Cortex of kidney (tissue), 1 donor: ENCODE measurements at places on chromosomes 2 and 18.

DNA sequence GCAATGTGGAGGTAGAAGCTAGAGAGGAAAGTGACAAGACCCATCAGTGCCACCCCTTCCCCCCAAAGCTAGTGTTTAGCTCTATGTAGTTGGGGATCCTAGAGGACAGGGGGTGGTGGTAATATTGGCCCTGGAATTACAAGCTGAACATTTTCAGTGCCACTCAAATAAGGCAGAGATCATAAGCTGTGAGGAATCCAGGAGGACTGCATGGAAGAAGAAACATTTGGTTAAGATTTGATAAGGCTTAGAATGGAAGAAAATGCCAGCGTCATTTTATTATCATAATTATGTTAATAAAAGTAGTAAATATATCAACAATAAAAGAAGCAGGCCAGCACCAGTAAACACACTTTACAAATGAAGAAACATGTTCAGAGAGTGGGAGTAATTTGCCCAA lies 33.7 kb downstream of the KCNK3 start:
- DNase-seq, result no peak

DNA sequence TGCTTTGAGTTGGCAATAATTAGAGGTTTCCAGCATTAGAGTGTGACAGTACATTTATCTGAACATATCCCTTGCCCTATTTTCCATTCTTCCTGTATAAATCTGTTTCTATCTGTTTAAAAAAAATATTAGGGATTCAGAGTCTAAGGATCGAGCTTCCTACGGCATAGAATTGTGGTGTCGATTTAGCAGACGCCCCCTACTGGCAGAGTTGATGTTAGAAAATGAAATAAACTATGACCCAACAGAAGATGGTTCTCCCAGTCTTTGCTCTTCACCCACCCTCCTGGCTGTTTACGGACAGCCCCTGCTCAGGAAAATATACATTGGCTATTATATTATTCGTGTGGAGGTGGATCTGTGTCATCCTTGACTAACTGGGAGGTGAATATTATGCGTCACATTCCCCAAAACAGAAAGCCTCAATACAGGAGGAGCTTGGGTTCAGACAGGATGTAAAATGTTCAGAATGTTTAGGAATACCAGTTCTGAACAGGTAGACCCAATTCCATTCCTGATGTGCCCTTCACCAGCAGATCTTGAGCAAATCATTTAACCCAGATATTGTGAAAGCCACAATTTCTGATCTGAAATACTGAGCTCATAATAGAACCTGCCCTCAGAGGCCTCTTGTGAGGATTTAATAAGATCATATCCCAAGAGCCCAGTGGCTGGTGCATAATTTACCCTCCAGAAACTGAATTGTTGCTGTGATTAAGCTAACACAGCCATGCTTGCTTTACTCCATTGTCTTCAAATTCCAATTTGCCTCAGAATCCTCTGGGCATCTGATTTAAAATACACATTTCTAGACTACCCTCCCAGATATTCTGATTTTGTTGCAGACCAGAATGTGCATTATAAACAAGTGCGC lies 10.8 kb upstream of the ERMN start:
- no peak for DNase-seq

- no peak for DNase-seq
Observed at GRCh38 chr2:30691948-30692828, 115.1 kb downstream of the CAPN13 start.

GRCh38 chr2:392926-393280 lies 105.0 kb upstream of the ALKAL2 start:
- DNase-seq, result no peak

GRCh38 chr18:48152549-48152948 lies 222.1 kb upstream of the SMAD2 start:
- DNase-seq, result no peak

DNA sequence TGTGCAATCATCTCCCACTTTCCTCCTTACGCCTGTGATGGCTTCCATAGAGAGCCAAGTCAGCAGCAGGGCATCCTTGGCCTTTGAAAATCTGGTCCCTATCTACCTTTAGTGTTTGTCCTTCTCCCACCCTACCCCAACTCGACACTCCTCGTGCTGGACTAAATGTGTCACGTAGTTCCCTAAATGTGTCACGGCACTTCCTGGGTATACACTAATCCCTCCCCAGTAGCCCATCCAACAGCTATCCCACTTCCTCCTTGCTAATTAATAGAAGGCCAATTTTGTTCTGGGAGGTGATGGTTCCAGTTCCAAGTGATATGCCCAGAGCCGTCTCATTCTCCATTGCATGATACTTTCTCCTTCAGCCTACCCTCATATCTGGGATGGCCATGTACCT lies 36.5 kb upstream of the ZFP36L2 start:
- no peak for DNase-seq

- DNase-seq, result no peak
Observed at GRCh38 chr2:69933839-69934613, 19.1 kb downstream of the MXD1 start.

GRCh38 chr2:143357966-143358365 lies 228.7 kb downstream of the ARHGAP15 start:
- no peak for DNase-seq

GRCh38 chr2:178244777-178245176 lies 50.5 kb downstream of the OSBPL6 start:
- DNase-seq, result no peak

DNA sequence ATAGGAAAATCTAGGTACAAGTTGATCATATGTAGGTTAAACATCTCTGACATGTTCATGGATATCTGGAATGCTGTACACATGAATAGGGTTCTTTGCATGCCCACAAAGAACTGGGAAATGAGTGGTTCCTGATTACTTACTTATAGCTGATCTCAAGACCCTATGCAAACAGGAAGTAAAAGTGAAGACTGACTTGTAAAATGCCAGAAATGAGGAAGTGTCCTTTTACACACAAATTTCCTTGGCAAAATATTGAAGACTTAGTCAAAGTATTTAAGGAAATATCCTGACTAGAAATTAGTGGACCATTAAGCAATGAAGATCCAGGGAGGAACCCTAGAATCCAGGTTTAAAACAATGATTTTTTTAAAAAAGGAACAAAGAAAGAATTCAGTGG lies 203.7 kb upstream of the DLGAP1 start:
- no peak for DNase-seq

- DNase-seq, result no peak
Observed at GRCh38 chr2:233242231-233242927, 9.1 kb upstream of the ATG16L1 start.

DNA sequence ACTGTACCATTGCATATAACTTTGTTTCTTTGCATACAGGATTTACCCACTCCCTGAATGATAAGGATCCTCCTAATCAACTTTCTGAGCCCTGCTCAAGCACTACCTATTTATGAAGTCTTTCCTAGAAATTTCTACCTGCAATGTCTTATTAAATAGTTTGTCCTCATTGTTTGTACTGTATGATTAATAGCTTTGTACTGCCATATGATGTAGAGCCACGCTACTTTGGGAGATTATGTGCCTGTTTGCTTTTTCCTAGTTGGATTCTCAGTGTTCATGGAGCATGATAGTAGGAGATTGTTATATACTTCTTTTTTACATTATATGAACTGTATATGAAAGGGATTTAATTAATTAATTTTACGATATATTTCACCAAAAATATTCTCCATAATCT lies 327.1 kb upstream of the GALNT5 start:
- DNase-seq, result no peak

GRCh38 chr2:18178736-18179349 lies 300.4 kb downstream of the KCNS3 start:
- no peak for DNase-seq

DNA sequence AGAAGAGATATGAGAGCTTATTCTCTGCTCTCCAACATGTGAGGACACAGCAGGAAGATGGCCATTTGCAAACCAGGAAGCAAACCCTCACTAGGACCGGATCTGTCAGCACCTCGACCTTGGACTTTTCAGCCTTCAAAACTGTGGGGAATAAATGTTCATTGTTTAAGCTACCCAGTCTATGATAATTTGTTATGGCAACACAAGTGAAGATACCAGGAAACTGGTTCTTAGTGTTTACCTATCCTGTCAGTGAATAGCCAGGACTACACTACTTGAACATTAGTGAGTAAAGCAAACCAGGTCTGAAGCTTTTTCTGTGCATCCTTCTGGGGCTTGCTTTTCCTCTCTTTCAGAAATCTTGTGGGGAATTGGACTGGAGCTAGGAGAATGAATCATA lies 44.4 kb upstream of the BARD1 start:
- DNase-seq, result no peak

GRCh38 chr2:20992201-20992711 lies 51.6 kb downstream of the APOB start:
- no peak for DNase-seq

GRCh38 chr18:27449104-27449503 lies 264.0 kb upstream of the CHST9 start:
- DNase-seq, result no peak

DNA sequence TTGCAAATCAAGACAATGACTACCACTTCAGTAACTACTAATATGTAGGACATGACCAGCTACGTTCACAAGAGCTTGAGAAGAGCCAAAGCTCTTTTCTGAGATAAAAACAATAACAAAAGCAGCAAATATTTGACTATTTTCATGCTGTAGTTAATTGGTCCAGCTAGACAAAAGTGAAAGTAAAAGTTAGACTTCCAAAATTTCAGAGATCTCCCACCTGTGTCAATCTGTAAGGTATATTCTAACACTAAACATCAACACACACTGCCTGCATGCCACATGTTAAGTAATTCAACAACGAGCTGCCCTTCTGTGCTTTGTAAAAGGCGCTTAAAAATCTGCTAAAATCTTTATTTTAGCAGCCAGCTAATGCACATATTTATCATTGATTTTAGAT lies 185.9 kb downstream of the SLC39A10 start:
- DNase-seq, result no peak

- no peak for DNase-seq
Observed at GRCh38 chr2:28635191-28635611, 116.4 kb upstream of the PPP1CB start.

DNA sequence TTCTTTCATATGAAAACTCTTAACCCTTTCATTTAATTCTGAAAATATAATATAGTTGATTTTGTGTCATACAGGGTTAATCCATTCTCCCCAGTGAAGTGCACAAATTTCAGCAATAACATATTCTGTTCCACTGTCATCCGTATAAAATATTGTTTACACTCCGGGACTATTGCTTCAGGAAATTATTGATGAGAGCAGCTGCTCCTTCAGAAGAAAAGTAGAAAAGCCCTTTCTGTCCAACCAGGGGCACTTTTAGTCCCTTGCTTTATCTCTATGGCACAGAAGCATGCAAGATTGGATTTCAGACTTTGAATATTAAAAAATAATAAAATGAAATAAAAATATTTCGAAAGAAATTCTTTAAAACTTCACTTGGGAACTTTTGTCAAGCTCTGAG lies 535.7 kb upstream of the SLC39A10 start:
- DNase-seq, result no peak

DNA sequence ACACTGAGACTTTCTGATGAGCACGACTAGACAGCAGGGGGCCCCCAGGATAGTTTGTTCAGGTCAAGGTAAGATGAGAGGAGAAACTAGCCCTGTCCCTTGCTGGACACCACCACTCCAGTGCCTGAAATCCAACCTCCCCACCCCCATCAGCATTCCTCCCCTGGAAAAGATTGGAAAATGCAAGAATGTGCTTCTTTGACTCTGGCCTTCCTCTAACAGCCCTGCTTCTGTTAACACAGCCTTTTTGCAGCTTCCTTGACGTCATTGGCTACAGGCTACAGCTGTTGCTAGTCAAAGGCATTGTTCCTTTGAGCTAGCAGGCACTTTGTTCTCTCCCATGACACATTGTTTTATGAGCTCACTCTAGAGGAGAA lies 20.1 kb upstream of the LTBP1 start:
- DNase-seq, result no peak

- no peak for DNase-seq
Observed at GRCh38 chr2:188997263-188997662, 23.1 kb downstream of the COL3A1 start.

DNA sequence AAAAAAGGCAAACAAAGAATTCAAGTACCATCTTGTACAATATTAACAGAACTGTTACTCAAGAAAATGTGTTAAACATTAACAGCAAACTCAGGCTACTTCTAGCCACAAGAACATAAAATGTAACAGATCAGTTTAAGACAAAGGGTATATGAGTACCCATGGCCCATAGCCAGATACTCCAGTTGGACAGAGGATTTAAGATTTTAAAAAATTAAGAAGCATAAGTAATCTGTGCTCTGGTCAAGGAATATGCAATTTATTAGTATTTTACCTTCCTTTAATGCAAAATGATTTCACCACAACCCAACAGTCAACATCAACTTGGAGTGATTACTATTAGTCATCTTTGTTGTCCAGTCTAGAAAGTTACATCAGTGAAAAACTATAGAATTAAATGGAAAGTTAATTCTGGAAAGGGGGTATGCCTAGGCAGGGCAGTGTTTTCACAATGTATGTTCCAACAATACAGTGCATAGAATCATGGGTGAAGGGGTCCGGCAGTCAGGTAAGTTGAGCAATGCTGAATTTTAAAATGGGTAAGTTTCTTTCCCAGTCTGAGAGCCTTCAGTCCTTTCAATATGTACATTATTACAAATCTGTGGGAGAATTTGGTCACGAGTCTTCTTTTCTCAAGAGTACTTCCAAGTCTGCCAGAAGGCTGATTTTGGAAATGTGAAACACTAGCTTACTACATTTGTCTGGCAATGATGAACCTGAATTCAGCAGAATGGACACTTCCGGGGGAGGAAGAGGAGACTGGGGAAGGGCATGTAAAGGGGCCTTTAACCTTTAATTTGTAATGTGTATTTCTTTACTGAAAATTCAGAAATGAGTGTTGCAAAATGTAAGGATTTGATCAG lies 34.5 kb downstream of the SFT2D3 start:
- no peak for DNase-seq

DNA sequence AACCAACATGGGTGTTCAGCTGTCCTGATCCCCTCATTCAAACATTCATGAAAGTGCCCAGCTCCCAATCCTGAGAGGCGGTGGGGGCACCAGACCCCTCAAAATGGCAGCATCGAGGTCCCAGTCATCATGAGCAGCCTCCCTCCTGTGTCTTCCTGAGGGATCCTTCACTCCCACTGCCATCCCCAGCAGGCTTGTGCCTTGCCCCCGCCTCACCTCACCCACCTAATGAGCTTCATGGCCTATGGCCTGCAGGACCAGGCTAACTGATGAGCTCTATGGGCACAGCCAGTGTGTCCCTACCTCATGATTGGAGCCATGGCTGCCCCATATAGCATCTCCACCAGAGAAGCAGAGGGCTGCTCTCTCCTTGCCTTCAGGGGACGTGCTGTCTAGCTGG lies 47.3 kb upstream of the SLC14A2 start:
- DNase-seq, result no peak
